Activated CD4-positive, alpha-beta T cell treated with anti-CD3 and anti-CD28 coated beads for 1 hour (primary cell): ENCODE measurements at places on chromosomes 16 and 17.

- DNase-seq, result no peak
These were observed 205.4 kb upstream of the KCNJ16 start for GRCh38 chr17:69869667-69870066.

- DNase-seq, result no peak
These were observed 541 bp downstream of the ZNF18 start for GRCh38 chr17:11996722-11997146.

DNA sequence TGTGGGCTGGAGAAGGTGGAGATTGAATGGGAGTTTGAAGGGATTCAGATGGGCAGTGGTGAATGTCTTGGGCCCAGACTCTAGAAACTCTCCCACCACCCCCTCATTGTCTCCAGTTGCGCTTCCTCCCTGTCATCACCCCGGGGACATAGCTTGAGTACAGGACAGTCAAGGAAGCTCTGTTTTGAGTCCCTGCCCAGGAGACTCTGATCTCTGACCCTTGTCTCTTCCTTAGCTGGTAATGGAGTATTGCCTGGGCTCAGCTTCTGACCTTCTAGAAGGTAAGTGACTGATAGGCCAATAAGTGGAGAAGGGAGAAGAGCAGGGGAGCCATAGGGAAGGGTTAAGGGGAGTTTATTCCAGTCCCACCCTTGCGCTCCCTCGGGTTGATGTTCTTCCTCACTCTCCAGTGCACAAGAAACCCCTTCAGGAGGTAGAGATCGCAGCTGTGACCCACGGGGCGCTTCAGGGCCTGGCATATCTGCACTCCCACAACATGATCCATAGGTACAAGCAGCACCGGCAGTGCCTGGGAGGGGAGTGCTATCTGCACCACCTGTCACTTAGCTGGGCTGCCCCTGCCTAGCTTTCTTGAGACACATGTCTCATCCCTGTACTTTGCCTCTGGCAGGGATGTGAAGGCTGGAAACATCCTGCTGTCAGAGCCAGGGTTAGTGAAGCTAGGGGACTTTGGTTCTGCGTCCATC lies 5.0 kb downstream of the TAOK2 start:
- no peak for DNase-seq

GRCh38 chr17:78831688-78832540 lies 8.7 kb downstream of the USP36 start:
- DNase-seq, result no peak

DNA sequence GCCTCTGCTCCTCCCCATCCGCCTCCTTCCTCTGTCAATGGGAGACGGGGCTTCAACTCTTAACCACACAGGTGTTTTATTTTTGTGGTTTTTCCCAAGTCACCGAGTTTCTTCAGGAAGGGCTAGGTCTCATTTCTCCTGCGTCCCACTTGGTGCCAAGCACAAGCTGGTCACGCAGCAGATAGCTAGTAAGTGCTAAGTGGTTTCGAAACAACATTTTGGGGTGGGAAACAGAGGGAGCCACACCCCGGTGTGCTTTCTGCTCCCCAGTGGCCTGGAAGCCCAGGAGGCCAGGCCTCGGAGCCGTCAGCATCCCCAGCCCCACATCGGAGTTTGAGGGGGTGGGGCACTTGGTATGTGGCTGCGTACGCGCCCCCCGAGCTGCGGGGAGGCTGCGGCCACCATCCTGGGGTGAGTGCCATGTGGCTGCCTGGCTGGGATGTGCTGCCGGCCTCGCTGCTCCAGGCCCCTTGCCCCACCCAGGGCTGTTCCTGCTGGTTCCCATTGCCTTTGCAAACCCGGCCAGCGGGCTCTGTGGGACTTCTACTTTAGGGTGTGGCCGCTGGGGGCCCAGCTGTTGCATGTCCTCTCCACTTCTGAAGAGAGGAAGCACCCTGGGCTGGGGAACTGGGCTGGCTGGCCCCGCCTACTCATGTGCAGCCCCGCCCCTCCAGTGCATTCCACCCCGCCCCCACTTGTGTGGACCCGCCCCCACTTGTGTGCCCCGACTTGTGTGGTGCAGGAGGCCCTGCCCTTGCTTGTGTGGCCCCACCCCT lies 55.6 kb downstream of the BAIAP2 start:
- DNase-seq, result no peak

- DNase-seq, result peak; percentile 93
These were observed at the start of gene CFDP1 for GRCh38 chr16:75432828-75433731. TSS of gene CFDP1 (minus strand) at chr16:75433503. CDS start at chr16:75433352, 151 bp downstream.

DNA sequence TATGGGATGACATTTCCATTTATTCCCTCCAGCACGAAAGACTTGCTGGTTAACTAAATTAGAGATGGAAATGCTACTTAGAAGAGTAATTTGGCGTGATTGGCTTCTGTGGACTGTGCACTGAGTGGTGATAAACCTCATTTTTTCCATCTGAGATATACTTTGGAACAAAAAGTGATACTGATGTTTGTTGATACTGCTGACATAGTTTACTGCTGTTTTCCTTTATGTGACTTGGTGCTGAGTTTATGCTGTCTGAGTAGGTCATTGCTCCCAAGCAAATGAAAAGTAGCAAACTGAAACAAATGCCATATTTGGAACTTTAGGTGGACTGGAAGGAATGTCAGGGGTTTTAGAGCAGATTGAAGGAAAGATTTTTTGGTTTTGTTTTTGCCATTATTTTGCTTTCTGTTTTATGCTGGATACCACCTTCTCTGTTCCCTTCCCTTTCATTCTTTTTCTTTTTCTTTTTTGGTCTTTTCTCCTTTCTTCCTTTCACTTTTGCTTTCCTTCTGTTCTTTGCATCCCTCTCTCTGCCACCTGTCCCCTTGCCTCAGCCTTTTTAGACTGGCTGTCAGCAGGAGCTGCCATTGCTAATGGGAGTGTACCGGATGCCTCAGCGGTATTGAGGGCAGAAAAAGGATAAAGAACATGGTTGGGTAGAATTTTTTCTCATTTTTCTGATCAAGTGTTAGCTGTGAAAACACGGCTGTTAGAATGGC lies 41.8 kb downstream of the NUP93 start:
- DNase-seq, result no peak

DNA sequence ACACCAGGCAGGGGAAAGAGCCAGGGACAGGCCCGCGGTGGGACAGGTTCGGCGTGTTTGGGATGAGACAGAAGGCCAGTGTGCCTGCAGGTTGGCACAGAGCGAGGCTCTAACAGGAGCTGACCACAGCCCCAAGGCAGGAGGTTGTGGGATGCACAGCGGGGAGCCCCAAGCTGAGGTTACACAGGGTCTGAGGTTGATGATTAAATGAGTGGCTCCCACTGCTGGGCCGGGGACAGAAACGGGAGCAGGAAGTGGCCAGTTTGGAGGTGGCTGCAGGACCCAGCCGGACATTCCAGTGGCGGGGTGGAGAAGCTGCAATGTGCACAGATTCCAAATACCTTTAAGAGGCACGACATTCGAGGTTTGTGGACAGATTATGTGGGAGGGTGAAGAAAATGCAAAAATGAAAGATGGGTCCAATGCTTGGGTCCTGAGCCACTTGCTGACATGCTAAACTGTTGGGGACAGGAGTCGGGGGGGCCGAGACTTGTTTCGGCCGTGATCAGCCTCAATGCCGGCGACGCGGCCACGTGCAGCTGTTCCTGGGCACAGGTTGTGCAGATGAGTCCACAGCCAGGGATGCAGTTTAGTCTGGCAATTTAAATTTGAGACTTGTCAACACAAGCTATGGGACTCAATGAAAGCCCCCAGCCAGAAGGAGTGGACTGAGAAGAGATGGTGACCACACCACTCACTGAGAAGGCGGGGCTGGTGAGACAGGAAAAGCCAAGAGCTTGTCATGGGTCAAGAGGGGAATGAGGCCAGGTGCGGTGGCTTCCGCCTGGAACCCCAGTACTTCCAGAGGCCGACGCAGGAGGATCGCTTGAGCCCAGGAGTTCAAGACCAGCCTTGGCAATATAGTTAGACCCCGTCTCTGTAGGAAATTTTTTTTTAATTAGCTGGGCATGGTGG lies 8.7 kb downstream of the ENPP7 start:
- no peak for DNase-seq

DNA sequence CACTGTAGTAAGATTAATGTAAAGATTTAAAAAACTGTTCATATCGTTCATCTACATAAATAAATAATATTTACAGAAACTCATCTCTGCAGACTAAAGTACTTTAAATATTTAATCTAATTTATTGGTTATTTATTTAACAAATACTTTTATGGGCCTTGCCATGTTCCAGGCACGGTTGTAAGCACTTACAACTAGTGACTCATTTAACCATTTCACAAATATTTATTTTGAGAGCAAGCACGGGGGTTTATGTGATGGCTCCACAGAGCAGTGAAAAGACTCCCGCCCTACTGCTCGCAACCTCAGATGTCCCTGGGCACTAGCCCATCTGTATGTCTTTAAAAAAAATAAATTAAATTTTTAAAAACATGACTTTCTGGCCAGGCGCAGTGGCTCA lies 575.9 kb downstream of the WWOX start:
- no peak for DNase-seq

- DNase-seq, result no peak
These were observed 15.1 kb downstream of the CRYM start for GRCh38 chr16:21262779-21263639.

- DNase-seq, result no peak
These were observed 7.2 kb upstream of the NUDT7 start for GRCh38 chr16:77715145-77715544.

- DNase-seq, result no peak
These were observed 3.4 kb upstream of the CMTM4 start for GRCh38 chr16:66699898-66700297.

DNA sequence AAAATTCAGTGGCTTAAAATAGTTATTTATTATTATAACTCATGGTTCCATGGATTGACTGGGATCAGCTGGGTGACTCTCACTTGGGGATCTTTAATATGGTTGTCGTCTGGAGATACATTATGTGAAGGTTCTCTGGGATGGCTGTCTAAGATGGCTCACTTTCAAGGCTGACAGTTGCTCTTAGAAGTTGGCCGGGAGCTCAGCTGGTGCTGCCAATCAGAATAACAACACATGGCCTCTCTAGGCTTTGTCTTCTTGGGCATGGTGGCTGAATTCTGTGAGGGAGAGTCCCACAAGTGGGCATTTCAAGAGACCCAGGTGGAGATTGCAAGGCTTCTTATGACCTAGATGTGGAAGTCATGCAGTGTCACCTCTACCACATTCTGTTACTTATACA lies 269.7 kb downstream of the CA10 start:
- no peak for DNase-seq

DNA sequence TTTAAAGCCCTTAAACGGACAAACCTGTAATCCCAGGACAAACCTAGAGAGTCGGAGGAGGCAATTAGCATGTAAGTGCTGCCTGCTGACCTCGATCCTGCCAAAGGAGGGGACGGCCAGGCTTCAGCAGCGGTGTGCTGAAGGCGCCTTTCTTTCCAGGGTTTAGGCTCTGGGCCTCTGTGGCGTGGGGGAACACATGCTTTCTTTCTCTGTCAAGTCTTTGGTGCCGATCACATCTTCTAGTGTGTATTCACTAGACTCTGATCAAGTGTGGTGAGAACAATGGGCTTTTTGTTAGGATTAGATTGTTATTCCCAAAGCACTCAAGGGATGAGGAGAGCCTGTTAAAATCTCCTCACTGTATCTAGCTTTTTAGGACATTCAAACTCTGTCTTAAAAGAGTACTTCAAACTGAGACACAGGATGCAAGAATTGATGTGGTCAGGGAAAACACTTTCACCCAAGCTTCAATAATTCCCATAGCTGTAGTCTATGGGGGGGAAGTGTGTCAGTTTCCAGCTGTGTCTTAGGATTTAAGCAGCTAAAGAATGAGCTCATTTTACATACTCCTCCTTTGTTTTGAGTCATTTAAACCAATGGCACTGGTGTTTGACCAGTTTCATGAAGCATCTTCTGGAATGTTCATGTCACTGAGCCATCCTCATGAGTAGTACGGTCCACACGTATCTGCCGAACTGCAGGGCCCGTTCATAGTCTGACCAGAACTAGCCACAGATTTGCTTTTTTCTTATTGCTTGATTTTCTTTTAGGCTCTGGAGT lies 51.2 kb downstream of the RPA1 start:
- no peak for DNase-seq

GRCh38 chr17:44831371-44831770 lies 1.3 kb upstream of the GJC1 start:
- no peak for DNase-seq

GRCh38 chr17:74744714-74745547 lies 3.5 kb upstream of the NHERF1 start:
- peak; percentile 73 for DNase-seq

GRCh38 chr16:87255866-87256265 lies 61.3 kb downstream of the C16orf95 start:
- no peak for DNase-seq

DNA sequence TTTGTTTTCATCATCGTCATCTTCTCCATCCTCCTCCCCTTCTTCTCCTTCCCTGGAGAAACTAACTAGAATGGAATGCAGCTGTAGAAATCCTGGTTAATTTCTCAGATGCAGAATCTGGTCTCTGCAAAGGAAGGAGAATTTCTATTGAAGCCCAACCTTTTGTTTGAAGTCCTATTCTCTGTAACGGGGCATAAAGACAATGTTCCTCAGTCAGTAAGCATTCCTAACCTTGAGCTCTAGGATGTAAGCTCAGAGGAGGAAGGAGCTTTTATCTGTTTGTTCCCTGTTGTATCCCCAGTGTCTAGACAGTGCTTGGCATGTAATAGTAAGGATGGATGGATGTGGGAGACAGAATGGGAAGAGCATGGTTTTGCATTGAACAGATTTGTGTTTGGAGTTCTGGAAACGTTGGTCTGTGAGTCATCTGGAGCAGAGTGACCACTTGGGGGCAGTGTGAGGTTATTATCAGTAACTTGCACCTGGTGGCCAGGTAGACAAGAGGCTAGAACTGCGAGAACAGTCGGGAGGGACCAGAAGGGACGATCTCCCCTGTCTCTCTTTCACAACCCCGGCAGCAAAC lies 363.7 kb downstream of the SNX29 start:
- no peak for DNase-seq

- DNase-seq, result no peak
These were observed 151.1 kb upstream of the GSE1 start for GRCh38 chr16:85461814-85462713.

GRCh38 chr17:80000981-80001775 lies 34.5 kb downstream of the TBC1D16 start:
- no peak for DNase-seq

DNA sequence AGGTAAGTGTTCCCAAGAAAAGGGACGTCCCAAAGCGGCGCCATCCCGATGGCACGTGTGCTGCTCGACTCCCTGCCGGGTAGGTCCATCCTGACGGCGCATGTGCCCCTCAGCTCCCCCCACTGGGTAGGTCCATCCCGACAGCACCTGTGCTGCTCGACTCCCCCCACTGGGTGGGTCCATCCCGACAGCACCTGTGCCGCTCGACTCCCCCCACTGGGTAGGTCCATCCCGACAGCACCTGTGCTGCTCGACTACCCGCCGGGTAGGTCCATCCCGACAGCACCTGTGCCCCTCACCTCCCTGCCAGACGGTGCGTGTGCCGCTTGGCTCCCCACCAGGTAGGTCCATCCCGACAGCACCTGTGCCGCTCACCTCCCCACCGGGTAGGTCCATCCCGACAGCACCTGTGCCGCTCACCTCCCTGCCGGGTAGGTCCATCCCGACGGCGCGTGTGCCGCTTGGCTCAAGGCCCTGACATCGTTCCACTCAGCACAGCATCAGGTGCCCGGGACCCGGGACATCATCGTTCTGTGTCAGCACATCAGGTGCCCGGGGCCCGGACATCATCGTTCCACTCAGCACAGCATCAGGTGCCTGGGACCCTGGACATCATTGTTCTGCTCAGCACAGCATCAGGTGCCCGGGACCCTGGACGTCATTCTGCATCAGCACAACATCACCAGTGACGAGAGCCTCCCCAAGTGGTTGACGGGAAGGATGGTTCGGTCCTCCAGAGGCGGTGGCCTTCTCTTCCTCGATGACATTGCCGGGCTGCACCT lies 5.7 kb upstream of the FN3K start:
- DNase-seq, result no peak

- no peak for DNase-seq
These were observed 37.2 kb downstream of the LITAFD start for GRCh38 chr16:8919089-8919933.

- DNase-seq, result no peak
These were observed 229.0 kb downstream of the SNX29 start for GRCh38 chr16:12205378-12206097.
